ENCODE measurements at places on chromosomes 12 and 14.

GRCh38 chr14:79986251-79986650 is 225.1 kb downstream of the DIO2 start:
- no peak for DNase-seq

- no peak for DNase-seq
Observed at GRCh38 chr12:13163868-13164635, 32.5 kb upstream of the EMP1 start.

DNA sequence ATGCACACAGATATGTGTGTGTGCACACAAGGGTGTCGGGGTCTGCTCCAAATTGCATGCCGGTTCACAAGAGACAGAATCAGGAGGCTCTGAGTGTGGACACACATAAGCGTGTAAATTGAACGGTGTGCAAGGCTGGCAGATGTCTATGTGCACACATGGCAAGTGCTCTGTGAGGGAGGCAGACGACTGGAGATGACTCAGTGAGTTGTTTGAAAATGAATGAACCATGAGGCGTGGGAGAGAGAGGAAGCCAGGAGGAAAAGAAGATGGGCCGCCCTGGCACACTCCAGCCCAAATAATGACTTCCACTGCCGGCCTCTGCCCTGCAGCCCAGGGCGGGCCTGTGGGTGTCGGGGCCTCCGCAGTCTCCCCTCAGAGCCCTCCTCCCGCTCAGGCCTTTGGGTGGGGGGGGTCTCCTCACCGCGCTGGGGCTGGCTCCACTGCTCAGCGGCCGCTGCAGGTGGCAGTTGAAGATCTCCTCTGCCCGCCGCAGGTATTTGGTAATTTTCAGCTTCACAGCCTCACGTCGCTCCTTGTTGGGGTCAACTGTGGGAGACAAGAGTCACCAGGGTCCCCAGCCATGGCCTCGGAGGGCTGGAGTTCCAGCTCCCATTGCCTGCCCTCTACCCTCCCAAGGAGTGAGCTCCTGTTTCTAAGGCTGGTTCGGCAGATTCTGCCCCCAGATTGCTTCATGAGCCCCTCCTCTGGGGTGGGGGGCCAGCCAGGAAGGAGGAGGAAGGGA is 3.5 kb downstream of the RPS6KL1 start:
- DNase-seq, result no peak

GRCh38 chr12:24591715-24592440 is 357.0 kb downstream of the BCAT1 start:
- DNase-seq, result no peak

- DNase-seq, result no peak
Observed at GRCh38 chr12:104858611-104859543, 99.2 kb downstream of the SLC41A2 start.

- no peak for DNase-seq
Observed at GRCh38 chr12:12562016-12562483, 613 bp downstream of the DUSP16 start.

DNA sequence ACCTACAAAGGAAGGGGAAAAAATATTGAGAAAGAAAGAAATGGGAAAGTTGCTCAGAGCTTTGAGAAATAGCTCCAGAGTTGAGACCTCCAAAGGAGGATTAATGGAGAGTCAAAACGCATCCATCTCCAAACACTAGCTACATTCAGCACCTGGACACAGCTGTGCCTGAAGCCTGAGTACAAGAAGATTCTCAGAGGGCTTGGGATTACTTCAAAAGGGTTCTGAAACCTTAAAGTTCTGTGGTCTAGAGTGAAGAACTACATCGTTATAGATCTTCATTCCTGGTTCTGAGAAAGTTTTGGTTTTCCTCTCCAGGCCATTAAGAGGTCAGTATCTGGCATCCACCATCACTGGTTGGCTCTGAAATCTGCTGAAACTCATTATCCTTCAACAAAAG is 10.5 kb upstream of the TMED10 start:
- no peak for DNase-seq

DNA sequence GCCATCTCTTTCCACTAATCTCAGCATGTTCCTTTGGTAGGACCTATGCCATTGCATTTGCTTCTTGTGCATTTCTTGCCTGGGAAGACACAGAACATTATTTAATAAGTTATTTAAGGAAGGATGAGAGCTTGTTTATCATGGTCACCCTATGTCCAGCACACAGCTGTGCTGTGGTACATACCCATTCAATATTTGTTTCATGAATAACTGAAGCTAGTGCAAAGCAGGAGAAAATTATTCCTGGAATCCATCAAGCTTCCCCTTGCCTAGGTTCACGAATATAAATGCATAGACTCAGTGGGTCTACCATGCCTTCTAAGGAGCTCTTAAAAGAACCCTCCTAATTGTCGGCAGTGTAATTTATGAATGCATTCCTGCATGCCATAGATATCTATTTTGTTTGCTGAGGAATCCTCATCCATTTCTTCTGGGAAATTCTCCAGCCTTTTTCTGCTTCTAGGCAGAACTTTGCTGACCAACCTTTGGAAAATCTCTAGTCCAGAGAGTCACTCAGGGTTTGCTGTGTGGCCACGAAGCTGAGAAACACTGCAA is 599.8 kb upstream of the TMEM132C start:
- DNase-seq, result no peak

DNA sequence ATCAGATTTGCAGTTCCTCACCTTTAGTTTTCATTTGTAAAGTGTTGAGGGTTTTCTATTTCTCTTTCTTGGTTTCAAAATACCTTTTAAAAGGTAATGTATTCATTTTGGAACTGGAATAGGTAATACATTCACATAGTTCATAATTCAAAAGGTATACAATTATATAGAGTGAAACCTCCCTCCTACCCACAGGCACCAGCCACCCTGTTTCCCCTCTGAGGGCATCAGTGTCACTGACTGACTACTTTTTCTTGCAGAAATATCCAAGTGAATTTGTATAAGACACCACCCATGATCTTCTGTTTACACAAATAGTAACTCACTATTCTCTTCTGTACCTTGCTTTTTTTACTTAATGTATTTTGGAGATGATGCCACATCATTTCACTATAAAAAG is 139.6 kb upstream of the EGLN3 start:
- no peak for DNase-seq

GRCh38 chr12:94143438-94143837 is 4.9 kb upstream of the PLXNC1 start:
- DNase-seq, result no peak

- no peak for DNase-seq
Observed at GRCh38 chr12:14782756-14783155, 20.5 kb downstream of the WBP11 start.

DNA sequence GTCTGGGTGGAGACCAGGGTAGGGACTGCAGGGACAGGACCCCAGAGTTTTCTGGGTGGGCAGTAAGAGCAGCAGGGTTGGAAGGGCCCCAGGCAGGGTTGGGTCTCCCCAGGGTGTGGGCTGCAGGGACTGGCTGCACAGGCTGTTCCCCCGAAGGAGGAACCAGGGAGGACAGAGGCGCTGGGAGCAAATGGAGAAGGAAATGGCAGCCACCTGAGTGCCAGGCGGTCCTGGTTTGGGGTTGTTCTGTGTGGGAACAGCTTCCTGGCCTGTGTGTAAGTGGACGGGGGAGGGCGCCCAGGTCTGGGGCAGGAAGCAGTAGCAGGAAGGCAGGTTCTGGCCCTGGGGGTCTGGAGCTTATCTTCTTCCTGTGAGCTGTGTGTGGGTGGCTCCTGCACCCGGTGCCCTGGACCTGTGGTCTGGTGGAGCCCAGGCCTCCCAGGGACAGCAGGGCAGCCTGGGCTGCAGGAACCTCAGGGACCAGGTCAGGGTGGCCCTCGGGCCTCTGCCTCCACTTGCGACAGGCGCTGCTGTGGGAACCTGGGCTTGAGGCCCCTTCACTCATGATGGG is 372.8 kb downstream of the TMEM121 start:
- DNase-seq, result no peak

DNA sequence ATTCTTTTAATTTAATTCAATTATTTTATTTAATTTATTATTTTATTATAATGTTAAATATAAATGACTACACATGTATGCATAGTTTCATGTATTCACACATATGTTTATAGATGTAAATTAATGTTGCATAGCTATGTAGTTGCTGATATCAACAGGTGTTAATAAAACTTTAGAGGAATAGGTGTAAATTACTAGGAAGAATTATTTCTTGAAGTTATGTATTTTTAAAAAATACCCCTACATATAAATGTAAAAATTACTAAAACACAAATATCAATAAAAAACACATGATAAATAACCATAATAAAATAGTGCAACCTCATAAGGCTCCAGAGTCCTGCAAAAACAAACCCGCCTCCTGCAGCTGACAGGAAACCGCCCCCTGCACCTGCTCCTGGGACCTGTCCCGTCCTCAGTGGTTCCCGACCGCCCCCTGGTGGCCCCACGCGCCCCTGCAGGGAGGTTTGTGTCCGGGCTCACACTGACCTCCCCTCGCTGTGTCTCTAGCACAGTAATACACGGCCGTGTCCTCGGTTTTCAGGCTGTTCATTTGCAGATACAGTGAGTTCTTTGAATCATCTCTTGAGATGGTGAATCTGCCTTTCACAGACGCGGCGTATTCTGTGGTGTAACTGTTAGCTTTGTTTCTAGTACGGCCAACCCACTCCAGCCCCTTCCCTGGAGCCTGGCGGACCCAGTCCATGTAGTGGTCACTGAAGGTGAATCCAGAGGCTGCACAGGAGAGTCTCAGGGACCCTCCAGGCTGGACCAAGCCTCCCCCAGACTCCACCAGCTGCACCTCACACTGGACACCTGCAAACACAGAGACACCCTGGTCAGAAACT is 1264.0 kb downstream of the TMEM121 start:
- no peak for DNase-seq

DNA sequence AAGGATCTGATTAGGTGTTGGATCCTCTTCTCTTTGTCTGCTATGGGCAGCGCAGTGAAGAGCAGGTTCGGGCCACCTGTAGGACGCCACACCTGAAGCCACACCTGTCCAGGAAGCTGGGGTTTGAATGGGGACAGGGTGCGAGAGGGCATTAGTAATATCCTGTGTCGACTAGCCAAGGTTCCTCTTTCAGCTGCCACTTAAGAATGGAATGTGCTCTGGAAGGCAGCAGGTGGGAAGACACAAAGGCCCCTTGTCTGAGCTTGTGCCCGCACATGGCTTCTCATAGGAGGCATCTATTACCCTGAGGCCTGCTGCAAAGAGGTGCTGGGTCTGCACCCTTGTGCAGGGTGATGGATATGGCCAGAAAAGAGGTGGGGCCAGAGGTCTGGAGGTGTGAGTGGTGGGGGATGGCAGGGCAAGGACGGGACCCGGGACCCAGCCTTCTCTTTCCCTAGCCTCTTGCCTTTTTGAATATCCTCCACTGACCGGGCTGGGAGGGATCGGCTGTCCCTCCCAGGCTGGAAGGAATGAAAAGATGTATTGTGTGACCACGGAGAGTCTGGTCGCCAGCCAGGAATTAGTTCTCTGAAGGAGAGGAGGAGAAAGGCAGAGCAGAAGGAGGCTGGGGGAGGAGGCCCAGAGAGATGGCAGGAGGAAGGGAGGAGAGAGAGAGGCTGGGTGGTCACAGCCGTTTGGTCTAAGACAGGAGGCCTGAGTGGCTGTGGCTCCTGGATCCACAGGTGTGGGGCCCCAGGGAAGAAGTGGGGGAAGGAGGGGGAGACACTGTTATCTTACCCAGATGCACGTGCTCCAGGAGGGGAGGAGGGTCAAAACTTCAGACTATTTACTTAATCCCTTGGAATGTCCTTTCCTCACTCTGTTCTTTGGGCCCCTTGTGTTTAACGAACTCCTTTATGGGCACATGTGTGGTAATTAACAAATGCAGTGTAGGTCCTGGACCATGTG is 101.5 kb downstream of the SMOC1 start:
- DNase-seq, result no peak

GRCh38 chr12:54390668-54391551 is 6.4 kb upstream of the ZNF385A start:
- no peak for DNase-seq

DNA sequence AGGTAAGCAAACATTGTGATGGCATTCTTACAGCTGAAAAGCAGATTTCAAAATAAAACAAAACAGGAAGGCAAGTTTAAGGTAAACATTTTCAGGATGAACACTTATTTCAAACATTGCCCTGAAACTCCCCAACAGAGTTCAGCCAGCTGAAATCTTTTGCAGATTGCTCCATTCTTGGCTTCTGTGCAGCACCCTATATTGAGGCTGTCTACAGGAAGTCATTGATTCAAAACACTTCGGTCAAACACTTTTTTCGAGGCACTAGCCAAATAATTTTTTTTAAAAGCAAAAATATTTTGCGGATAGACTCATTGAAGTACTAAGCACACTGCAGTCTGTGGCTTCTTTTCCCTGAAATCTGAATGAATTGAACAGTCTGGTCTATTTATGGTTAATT is 318.1 kb upstream of the PDE3A start:
- DNase-seq, result no peak

- no peak for DNase-seq
Observed at GRCh38 chr12:25788707-25789442, 169.6 kb upstream of the RASSF8 start.

GRCh38 chr14:105305345-105305744 is 4.5 kb upstream of the BRF1 start:
- no peak for DNase-seq

DNA sequence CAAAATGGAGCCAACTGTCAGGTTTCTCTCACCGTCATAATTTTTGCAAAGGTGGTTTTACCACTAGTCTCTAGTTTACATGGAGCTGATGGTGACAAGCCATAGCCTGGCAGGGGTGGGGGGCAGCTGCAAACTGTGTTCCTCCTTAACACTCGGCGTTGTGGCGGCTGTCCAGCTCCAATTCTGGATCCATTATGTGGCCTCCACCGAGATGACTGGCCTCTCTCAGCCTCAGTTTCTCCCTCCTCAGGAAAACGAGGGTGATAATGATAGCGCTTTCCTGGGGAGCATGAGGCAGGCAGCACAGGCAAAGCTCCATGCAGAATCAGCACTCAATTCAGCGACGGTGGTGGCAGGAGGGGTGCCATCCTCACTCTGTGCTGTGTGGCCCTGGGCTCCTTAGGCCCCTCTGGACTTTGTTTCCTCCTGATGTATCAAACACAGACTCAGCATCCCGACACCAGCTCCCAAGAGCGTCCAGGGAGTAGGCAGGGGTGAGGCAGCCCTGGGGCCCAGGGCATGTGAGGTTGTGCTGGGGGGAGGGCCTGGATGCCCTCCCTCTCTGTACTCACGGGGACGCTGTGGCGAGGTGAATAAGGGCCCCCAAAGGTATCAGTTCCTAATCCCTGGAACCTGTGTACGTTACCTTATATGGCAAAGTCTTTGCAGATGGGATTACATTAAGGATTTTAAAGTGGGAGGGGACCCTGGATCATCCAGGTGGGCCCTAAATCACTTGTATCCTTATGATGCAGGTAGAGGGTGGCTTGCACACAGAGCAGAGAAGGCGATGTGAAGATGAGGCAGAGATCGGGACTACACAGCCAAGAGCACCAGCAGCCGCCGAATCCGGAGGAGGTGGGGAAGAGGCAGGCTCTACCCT is 46.8 kb upstream of the EIF5 start:
- no peak for DNase-seq

DNA sequence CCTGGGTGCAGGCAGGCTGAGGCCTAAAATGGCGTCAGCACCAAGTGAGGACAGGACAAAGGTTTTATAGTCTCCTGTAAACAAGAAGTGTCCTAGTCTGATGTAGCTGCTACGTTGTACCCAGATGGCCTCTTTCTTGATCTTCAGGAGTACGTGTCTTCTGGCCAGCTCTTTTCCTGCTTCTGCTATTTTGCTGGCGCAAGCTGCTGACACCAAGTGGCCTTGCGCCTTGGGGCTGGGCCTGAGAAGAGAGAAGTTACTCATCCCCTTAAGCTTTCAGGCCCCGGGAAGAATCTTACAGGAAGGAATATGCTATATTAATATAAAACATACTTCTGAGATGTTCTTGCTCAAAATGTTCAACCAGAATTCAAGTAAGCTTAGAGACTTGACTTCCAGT is 605.2 kb downstream of the GALC start:
- DNase-seq, result no peak

Data from cortex of kidney (tissue), 1 donor.